ENCODE measurements at places on chromosomes 3 and 15.
A peak's percentile ranks its signal among the peaks of the same experiment; 100 is the strongest.

- DNase-seq, result peak; percentile 26
Measured at GRCh38 chr3:98900265-98901118, 1.0 kb downstream of the DCBLD2 start.

DNA sequence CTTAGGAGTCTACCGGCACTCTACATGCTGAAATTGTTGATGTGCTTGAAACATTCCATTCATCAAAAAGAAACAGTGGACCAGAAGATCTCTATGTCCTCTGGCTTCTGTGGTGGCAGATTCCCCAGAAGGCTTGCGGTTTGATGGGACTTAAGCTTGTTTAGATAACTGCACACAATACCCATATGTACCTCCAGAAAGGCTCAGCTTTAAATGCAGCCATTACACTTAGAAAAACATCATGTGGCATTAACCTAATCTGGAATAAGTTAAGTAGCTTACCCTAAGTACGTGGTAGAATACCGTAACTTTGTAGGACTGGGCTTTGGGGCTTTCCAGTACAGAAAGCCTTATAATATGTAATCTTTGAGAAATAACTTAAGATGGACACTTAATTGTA, 187.3 kb downstream of the RBMS3 start:
- DNase-seq, result no peak

DNA sequence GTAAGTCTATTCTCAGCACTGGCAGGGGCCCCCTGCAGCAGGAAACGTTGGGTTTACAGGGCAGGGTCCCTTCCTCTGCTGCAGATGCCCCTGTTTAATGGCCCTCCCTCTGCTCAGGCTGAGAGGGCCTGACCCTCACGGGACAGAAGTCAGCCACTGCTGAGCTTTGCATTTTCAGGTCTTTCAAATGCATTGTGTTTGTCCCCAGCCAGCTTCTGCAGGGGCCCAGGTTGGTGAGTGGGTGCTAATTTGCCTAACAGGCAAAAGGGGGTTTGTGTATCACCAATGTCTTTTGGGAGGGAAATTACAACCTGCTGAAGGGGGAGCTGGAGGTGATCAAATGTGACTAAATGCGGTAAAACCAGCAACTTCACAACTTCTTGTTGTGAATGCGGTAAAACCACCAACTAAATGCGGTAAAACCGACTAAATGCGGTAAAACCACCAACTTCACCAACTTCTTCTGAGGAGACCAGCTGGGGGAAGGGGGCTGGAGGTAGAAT, 44.8 kb upstream of the UBE2E1 start:
- DNase-seq, result no peak

DNA sequence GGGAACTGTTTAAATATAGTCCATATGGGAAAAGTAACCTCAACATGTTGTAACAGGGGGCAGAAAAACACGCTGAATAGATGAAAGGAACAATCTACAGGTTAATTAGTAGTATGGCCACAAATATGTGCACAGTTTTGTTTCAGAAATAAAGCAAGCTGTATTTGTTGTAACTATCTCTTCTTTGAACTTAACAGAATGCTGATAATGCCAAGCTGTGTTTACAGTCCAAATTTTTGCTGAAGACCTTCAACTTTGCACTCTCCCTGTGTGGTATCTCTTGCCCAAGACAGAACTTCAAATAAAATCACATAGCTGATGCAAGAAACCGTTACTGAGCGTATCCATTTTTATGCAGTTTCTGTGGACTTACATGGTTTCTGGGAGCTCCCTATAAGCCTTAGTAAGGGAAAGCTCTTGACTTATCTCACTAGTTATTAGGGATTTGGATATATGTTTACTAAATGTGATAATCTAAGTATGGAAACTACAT, 425.4 kb upstream of the TPRG1 start:
- no peak for DNase-seq

DNA sequence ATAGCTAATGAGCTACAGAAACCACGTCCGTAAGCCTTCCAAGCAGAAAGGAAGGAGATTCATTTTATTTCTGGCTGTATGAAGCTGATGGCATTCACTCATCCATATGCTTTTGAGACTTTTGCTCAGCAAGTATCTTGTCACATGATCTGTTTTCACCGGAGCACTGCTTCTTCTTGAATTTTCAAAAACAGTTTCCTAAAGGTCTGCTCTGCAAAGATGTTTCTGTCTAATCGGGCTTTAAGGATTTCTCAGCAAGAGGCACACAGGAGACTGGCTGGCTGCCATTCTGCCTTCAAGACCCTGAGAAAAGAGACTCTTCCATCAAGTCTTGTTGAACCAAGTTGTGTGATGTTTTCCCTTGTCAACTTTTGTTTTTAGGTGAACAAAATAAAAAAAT, 289.6 kb upstream of the LYSMD4 start:
- DNase-seq, result no peak

- no peak for DNase-seq
Measured at GRCh38 chr3:122621112-122621511, 43.7 kb downstream of the PARP15 start.

GRCh38 chr3:69059688-69060087, 7.6 kb upstream of the TMF1 start:
- no peak for DNase-seq

DNA sequence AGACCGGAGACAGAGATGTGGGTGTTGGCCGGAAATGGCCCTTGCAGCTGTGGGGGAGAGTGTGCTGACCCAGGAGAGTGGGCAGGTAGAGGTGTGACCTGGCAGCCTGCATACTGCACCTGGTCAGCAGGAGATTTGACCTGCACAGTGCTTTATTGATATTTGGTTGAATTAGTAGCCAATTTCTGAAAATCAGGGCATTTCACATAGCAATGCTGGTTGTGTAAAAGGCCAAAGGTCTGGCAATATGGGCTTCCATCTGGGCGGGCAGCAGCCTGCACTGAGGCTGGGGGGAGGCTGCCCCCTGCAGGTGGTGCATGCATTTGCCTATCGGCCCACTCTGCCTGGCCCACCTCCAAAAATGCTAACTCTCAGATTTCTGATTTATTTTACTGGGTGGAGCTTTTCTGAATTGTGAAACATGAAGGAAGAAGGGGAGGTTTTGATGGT, 9.4 kb upstream of the MGLL start:
- DNase-seq, result no peak

- no peak for DNase-seq
Measured at GRCh38 chr3:25621087-25621486, 43.6 kb downstream of the TOP2B start.

All from anterior cingulate cortex (tissue), 58 donors.